ENCODE measurements at places on chromosomes 11 and 22. TPM values are rescaled to one million over a fixed set of nuclear protein-coding genes. Genes with fewer than 3 reads are reported as not detected.

DNA sequence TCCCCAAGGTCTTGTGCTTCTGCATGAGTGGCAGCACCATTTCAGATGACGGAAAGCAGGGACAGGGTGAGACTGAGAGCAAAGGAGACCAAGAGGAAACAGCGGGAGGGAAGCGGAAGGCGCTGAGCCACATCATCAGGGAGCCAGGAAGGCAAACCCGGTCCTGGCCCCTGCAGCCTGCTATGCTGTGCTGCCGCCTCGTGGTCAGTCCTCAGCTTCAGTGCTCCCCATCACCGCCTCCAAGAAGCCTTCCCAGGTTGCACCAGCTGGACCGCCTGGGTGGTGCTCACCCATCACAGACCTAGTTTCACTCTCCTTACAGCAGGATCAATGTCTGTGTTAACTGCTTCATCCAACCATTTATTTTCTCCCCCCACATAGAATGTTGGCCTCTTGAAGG is 73.0 kb upstream of the PHF21B start:
- no peak for DNase-seq

- DNase-seq = no peak
These were observed 4.4 kb downstream of the SUSD2 start for GRCh38 chr22:24185501-24186351.

GRCh38 chr11:64003807-64004589 is 17.8 kb downstream of the OTUB1 start:
- DNase-seq = no peak

DNA sequence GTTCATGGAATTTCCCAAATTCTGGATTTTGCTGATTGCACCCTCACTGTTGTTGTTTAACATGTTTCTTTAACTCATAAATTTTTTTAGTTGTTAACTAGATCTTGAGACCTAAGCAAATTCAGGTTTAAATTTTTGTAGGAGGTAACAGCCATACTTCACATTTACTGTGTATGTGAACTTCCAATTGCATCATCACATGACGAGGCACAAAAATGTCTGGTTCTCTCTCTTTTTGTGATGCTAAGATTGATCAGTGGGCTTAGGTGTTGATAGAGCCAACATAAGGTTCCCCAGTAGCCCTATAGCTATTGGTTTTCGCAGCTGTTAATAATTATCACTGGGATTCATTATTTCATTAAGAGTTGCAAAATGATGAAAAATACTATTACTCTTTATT is 277.5 kb downstream of the TMEM135 start:
- DNase-seq = no peak

DNA sequence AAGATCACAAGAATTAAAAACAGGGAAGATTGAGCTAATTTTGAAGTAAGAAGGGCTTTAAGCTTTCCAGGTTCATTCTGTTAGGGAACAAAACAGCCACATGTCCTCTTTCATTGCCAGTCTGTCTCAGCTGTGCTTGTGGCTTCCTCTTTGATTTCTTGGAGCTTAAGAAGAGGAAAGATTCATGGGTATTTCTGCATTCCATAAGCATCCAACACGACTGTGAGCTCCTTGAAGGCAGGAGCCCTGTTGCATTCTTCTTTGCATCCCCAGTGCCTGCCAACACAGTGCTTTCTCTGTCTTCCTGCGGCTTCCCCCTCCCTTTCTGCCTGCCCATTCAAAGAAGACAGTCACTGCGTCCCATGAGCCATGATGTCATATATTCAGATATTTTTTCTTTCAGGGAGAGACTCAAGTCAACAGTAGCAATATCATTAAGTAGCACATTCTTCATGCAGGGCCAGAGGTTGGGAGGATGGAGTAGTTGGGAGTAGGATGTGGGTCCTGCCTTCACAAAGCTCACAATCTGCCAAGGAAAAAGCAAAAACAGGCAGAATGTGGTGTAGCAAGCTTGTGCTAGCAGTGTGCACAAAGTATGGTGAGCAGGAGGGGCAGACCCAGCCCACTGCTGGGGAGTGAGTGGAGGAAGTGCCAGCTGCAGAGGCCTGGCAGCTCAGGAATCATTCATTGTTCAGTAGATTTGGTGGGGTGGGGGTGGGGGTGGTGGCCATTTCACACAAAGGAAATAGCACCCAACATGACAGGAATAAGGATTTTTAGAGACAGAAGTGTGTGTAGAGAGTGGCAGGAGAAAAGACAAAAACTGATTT is 162.1 kb upstream of the RASSF10 start:
- DNase-seq = no peak

GRCh38 chr11:37500425-37500824 is 902.4 kb upstream of the RAG2 start:
- no peak for DNase-seq

DNA sequence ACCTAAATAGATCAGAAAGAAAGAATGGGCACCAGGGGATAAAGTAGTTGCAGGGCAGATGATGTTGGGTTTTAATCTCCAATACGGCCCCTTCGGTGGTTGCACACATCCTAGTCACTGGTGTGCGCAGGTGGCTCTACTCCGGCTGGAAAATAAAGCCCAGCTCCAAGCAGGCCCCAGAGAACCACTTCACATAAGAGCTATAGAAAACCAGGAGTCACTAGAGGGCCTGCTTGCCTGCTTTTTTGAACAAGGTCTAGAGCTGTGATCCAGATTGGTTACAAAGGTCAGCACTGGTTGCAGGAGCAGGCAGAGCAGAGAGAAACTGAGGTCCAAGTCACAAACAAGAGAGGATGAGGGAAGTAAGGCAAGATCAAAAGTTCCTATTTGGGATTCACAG is 41.5 kb upstream of the MS4A8 start:
- DNase-seq = no peak

- no peak for DNase-seq
These were observed 40.3 kb upstream of the TTLL12 start for GRCh38 chr22:43227239-43227630.

DNA sequence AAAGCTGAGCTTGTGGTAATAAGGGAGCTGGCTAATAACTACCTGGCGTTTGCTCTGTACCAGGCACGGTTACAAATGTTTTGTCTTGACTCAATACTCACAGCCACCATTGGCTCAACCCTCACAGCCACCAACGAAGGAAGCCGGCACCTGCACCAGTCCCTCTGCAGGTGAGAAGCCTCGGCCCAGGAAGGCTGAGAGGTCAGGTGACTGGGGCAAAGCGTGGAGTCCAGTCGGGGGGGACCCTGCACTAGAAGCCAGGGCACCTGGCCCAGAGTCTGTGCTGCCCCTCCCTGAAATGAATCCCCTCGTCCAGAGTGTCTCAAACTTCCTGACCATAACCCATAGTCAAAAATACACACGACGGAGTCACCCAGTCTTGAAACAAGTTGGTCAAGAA is 90.1 kb downstream of the PHF21B start:
- DNase-seq = no peak

GRCh38 chr11:63866211-63866610 is 27.3 kb downstream of the MARK2 start:
- peak; percentile 51 for DNase-seq

Gene E2F8
- 12.7 TPM for total RNA-seq

Data from CD8-positive, alpha-beta memory T cell (primary cell).